NCI-H524 (cell line): ENCODE measurements at places on chromosomes 6 and 20.

DNA sequence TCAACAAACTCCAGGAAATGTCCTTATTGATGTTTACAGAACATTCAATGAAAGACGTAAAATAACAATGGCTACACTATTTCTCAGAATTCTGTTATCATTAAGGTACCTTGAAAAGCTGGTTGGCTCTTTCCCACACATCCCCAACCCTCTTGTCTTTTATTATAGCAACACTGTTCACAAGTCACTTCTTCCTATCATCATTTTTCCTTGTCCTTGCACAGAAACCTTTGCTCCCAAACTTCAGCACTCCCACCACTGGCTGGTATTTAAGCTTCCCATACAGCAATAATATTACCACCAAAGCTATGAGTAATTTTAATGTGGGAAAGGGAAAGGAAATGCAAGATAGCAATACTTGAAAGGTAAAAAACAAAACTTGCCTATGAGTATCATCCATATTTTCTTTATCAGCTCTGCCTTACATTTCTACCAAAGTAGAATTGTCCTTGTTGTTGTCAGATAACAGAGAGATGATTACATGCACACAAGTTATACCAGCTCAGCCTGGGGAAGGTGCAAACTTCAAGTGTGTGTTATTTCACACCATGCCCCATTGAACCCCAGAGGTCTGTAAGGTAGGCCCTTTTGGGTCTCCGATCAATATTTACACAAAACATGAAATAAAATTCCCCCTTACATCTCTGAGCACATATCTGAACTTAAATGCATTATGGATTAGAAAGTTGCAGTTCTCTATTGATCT, 32.2 kb downstream of the ARHGAP18 start:
- DNase-seq, result no peak

- DNase-seq, result no peak
Measured at GRCh38 chr20:57711826-57712225, 2.0 kb upstream of the PMEPA1 start.

DNA sequence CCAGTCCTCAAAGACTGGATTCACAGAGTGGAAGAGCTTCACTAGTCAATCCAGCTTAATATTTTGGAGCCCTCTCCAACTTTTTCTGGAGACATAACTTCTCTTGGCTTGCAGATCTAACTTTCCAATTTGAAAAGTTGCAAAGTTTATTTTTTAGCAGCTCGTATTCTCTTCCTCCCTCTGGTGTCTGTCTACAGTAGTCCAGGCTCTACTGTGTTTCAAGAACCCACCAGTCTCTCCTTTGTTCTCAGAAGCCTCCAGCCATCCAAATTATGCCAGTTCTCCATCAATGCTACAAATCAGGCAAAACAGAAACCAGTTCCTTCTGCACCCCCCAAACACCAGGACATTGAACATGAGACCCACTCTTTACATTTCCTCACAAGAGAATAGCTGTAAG, 376.1 kb upstream of the OPRM1 start:
- DNase-seq, result no peak

DNA sequence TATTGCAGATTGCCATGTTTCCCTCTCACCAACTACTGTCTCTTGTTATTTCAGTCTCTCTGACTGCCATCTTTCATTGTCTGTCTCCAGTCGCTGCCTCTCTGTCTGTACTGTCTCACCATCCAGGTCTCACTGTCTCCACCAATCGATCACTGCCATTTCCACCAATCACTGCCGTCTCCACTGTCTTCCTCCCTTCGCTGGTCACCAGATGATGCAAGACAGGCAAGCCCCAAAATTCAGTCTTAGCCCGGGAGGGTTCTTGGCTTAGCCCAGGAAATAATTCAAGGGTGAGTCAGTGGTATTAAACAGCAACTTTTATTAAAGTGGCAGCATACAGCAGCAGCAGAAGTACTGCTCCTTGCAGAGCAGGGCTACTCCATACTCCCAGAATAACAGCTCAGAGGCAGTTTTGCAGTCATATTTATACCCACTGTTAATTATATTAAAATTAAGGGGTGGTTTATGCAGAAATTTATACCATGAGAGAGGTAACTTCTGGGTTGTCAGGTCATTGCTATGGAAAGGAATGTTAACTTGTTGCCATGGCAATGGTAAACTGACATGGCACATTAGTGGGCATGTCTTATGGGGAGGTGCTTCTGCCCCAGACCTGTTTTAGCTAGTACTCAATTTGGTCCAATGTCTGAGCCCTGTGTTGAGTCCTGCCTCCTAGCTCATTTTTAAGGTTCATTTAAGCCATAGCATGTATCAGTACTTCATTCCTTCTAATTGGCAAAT, 23.0 kb upstream of the ECHDC1 start:
- no peak for DNase-seq

DNA sequence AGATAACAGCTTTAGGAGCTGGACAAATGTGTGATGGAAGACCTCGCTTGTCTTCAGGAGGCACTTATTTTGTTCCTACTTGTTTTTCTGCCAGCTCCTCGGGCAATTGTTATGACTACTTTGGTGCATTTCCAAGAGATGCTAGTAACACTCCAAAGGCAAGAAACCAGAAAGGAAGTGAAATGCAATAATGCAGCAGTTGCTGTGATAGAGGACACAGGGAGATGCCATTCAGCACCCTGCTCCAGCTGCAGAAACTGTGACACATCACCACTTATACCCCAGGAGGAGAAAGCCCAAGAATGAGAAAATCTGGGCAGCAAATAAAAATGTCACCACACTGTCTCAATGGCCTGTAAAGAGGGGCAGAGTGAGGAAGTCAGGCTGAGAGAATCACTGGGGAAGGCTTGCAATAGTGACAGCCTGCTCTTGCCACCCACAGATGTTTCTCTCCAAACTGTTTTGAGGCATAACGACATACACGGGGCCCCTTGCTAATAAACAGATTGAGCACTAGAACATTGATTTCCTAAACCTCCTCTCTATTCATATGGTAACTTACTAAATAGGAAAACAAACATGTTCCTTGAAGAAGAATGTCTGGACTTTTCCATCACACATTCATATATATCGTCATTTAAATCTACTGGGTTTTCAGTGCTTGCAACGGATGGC, 231.0 kb upstream of the PRND start:
- no peak for DNase-seq

DNA sequence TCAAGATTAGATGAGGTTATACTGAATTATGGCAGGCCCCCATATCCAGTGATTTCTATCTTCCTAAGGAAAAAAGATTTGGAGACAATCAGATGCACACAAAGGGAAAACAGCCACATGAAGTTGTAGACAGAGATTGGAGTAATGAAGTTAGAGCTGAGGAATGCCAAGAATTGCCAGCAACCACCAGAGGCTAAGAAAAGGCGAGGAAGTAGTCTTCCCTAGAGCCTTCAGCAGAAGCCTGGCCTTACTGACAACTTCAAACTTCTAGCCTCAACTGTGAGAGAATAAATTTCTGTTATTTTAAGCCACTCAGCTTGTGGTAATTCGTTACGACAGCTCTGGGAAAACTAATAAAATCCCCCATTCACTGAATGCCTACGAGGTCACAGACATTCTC, 473.9 kb downstream of the COL12A1 start:
- DNase-seq, result no peak

DNA sequence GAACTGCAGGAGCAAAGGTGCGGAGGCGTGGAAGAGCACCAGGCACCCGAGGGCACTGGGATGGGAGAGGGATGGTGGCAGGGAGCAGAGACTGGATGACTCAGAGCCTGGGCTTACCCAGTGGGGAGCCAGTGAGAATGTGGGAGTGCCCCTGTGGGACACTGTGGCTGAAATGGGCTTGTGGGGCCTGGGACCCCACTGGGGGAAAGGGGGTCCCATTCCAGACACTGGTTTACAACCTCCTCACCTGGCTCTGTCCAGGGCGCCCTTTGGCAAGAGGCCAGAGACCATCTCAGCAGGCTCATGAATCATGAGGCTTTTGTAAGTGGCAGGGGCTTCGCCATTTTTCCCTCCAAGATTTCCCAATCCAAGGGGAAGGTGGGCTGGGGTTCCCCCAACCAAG, 124.0 kb upstream of the MAFB start:
- no peak for DNase-seq

- DNase-seq, result no peak
Measured at GRCh38 chr20:15387228-15387627, 1049.8 kb upstream of the FLRT3 start.

DNA sequence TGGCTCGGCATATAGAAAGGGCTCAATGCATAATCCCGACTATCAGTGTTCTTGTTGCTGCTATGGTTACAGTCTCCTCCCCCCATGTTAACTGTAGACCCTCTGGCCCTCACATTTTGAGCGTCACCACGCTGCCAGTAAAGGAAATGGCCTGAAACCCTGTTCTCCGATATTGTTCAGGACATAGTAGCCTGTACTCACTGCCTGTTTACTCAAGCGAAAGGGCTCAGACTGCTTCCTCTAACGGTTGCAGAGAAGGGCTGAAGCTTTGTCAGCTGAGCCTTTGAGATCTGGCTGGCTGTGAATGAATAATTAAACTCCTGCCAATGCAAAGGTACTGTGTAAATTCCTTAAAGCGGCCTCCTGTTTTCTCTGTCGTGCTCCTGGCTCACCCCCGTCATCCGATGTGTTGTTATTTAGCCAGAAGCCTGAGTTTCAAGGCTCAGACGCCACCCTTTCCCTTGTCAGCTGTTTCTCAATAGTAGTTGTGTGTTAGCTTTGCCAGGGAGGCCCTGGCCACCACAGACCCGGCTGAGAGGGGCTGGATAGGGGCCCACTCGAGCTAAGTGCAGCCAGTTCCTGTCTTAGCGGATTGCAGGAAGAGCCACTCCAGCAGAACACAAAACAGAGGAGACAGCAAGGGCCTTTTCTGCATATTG, 31.2 kb upstream of the RALGAPA2 start:
- DNase-seq, result peak; percentile 61

DNA sequence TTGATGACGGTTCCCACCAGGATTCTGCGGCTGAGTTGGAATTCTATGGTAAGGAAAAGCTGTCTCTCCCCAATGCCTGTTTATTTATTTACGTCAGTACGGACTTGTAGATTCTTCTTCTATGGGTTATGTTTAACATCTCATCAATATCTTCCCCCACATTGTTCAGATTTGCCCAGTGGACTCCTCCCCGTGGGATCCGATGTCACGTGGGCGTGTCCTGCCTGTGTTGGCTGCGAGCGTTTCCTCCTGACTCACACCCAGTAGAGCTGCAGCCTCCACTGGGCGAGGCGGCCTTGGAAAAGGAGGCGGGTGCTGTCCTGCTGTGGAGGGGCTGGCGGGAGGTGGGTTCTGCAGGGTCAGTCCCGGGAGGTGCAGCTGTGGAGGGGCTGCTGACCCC, 46.8 kb upstream of the SLCO4A1 start:
- DNase-seq, result no peak

- no peak for DNase-seq
Measured at GRCh38 chr20:47985092-47985850, 200.0 kb upstream of the SULF2 start.

DNA sequence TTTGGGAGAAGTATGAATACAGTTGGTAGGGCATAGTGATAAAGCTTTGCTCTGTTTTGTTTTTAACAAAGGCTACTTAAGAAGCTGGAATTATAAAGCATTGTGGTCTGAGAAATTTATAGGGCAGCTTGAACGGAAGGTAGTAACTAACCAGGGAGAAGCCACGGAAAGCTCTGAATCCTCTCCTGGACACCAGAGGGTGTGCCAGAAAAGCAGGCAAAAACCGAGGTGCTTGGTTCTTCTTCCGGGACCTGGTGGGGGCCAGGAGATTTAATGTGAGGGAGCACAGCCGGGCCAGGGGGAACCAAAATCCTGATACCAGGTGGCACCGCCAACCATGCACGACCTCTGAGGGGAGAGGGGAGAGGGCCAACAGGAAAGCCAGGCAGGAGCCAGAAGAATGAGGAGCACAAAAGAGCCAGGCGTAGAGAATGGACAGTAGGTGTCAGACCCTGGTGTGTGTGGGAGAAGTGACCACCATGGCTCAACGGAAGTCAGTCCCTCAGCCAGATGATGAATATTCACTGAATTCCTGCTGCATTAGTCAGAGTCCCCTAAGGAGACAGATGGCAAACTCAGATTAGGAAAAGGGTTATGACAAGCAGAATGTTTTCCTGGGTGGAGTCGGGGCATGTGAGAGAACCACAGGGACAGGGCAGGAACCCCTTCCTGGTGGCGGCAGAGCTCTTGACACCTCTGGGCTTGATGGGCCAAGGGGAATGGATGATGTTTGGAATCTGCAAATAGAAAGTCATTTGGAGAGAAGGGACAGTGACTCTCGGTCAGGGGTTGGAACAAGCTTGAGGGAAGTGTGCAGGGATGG, 262.3 kb downstream of the ZNF217 start:
- peak; percentile 67 for DNase-seq

- peak; percentile 34 for DNase-seq
Measured at GRCh38 chr20:8780915-8781314, 288.0 kb upstream of the PLCB4 start.

- DNase-seq, result no peak
Measured at GRCh38 chr6:123402052-123402451, 234.7 kb downstream of the TRDN start.

GRCh38 chr6:133623621-133624020, 265.3 kb upstream of the TCF21 start:
- DNase-seq, result no peak

DNA sequence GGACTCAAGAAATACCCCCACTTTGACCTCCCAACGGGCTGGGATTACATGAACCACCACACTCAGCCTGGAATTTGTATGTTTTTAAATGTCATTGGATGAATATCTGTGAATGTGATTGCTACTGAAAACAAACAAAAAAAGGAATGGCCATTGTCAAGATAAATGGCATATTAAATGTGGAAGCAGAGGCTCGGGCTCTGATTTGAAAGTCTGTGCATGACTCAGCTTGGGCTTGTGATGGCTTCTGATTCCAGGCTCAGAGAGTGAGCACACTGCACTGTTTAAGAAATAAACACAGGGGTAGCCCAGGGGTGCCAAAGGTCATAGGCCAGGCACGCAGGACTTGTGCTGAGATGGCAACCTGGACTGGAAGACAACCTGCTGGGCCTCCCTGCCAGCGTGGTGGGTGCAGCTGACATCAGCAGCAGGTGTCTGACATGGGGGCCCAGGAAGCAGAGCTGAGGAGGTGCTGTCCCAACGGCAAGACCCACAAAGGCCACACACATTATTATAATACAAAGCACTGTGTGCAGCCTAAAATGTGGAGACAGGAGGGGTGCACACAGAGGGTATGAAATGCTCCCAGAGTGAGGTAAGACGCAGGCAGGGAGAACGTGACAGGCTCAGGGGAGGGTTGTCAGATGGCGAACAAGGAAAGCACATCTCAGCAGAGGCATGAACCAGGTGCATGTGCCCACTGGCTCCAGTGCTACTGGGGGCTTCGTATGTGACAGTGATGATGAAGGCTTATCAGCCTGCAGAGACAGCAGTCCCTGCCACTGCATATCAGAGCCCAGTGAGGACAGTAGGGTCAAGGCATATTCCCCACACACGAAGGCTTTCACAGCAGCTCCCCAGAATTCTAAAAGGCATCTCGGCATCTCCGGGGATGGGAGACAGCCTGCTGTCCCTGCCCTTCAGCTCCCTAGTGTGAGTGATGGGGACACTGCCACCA, 169.4 kb downstream of the SYNDIG1 start:
- DNase-seq, result no peak

GRCh38 chr6:69279805-69280204, 517.0 kb downstream of the LMBRD1 start:
- DNase-seq, result no peak

GRCh38 chr20:31857861-31858759, 12.2 kb downstream of the DUSP15 start:
- DNase-seq, result no peak
